ENCODE measurements at places on chromosomes 5 and 9.

DNA sequence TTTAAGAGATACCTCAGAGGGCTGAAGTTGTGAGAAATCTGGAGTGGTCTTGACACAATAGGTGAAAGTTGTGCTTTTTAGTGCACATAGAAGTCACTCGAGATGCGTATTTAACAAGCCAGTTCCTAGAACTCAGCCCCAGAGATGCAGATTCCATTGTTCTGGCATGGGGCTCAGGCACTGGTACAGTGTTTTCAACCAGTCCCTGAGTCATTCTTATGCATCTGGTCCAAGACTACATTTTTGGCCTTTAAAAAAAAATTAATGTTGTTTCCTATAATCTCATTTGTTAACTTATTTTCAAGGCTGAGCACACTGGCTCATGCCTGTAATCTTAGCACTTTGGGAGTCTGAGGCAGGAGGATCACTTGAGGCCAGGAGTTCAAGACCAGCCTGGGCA, 29.6 kb downstream of the PTTG1 start:
- no peak for DNase-seq

- peak; percentile 56 for DNase-seq
Measured at GRCh38 chr9:130240410-130241197, 25.0 kb upstream of the HMCN2 start.

- no peak for DNase-seq
Measured at GRCh38 chr9:137575716-137576411, 2.9 kb downstream of the DPH7 start.

- no peak for DNase-seq
Measured at GRCh38 chr9:2367970-2368369, 253.6 kb upstream of the VLDLR start.

GRCh38 chr5:50975840-50976239, 309.4 kb downstream of the PARP8 start:
- DNase-seq = no peak

DNA sequence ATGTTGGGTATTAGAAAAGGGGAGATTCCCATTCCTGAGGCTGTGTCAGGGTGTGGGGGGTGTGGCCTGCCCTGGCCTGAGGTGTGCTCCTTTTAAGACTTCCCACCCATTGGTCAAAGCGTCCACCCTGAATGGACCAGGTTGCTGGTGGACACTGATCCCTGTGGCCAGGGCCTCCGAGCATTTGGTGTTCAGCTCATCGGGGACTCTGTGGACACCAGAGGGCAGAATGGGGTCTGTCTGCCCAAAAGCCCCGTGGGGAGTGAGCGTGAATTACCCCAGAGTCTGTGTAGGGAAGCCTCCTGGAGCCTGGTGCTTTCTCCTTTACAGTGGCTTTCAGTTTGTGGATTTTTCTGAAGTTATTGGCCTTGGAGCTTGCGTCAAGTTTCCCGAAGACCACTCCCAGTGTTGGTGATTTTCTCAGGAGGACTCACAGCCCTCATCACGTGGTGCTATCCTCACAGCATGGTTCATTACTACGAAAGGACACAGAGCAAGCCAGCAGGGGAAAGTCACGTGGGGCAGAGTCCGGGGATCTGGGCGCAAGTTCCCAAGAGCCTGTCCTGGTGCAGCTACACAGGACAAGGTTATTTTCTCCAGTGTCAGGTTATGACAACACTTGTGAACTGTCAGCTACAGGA, 55.5 kb downstream of the TENT4A start:
- DNase-seq = no peak

GRCh38 chr9:758146-758545, 83.4 kb upstream of the DMRT1 start:
- peak; percentile 70 for DNase-seq

DNA sequence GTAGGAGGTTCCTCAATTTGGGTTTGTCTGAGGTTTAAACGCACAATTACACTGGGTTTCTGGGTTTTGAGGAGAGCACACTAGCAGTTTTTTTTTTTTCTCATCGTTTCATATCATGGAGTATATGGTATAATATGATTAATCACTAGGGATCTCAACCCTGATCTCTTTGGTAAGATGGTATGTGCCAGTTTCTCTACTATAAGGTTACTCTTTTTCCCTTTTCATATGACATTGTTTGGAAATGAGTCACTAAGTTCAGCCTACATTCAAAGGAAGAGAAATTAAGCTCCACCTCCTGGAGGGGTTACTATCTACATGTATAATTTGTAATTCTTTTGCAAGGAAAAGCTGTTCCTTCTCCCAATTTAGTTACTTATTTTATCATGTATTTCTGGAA, 35.2 kb downstream of the MTRR start:
- DNase-seq = no peak

DNA sequence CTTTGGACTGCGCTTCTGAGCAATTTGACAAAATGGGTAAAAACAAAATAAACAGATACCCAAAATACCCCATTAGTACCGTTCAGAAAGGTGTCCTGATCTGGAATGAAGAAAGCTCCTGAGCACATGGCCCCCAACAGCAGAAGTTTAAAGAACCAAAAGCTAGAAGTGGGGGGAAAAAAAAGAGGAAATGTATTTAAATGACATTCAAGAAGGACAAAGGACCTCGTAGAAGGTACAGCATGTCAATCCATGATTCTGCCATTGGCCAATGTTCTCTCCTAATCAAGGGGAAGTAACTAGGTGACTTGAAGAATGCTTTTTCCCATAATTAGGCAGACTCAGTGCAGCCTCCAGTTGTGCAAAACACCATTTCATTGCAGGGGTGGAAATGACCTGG, 78.6 kb downstream of the SERINC5 start:
- DNase-seq = no peak

GRCh38 chr9:121073038-121073437, 1.7 kb upstream of the CNTRL start:
- peak; percentile 24 for DNase-seq

- no peak for DNase-seq
Measured at GRCh38 chr9:117028103-117028858, 341.2 kb downstream of the TRIM32 start.

DNA sequence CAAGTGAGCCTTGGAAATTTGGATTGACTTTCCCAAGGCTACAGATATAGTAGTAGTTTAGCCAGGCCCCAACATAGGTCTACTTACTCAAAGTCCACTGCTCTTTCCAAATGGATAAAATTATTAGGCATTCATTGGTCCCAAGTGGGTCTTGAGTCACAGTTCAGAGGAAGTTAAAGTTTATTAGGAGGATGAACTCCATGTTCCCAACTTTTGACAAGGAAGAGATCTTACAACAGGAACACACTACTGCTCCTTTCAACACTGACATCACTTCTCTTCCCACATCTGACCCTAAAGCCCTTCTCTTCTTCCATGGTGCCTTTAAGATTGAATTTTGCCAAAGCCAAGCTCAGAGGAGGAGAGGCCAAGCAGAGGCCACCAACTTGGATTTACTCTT, 234.5 kb upstream of the TRIM32 start:
- no peak for DNase-seq

DNA sequence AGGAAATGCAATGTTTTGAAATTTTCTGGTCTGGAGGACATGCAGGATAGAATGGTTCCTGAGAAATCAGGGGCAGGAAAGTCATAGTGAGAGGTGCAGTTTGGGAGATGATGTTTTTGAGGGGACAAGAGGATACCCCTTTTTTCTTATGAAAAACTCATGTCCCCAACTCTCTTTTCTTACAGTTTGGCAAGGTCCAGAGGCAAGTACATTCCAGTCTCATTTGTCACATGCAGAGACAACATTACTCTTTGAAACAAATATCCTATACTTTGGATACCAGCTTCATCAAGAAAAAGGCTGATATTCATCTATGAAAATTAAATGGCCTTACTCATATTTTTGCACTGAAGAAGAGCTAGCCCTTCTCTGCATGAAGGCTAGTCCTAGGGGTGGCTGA, 48.2 kb downstream of the EQTN start:
- no peak for DNase-seq

DNA sequence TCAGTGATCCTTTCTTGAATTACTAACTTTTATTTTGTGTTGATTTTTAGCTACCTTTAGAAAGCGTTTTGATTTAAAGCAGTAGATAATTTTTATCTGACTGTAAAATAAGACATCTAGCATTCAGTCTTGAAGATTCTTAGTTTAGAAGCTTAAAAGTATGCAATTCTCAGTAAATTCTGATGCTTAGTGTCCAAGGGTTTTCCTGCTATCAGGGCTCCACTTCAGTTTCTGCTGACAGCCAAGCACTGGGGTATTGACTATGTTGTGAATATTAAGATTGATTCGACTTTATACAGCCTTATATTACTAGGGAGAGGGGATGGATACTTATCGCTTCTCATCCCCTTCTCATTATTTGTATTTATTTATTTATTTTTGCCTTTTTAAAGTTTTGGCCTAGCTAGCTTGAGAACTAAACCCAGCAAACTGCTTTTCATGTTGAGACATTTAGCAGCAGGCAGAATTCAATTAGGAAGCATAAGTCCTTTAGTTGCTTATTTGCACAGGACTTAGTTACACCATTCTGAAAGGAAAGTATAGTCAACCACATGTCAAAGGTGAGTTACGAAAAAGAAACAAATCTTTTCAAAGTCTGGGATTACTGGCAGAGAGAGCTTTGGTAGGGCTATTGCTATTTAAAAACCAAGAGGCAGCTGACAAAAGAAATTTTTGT, 2.9 kb downstream of the PBX3 start:
- DNase-seq = no peak

DNA sequence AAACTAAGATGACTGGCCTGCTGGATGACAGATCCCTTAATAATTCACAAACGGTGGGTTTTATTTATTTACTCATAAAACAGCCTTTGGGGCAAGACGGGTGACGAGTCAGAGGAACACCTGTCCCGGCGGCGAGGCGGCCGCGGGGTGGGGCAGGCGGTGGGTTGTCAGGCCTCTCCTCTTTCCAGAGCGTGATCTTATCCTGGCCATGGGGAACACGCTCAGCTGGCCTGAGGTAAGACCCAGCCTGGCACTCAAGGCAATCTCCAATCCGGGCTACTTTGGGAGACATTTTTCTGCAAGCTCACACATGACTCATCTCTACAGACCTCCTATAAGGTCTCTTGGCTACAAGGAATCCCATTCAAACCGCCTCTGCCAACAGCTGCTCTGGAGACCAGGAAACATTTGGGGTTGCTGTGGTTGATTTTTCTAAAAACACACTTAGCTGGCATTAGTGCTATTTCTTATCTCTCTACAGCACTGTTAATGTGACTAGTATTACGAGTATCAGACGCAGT, 6.3 kb downstream of the RAPGEF1 start:
- DNase-seq = peak; percentile 86

DNA sequence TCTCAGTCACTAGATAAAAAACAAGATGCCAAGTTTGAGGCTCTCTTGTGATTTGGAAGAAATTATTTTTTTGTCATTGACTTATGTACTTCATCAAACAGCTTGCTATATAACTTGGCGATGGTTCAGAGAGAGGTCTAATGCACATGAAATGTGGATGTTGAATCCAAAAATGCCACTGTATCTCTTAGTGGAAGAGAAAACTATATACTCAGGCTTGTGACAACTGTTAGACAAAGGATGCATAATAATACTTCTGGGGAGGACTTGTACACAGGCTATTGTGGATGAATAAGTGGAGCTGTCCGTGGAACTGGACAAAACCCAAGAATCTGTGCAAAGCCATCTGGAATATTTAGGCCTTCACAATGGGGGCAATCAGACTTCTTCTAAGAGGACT, 162.9 kb upstream of the NMUR2 start:
- no peak for DNase-seq

GRCh38 chr9:81737871-81738507, 48.6 kb upstream of the TLE1 start:
- peak; percentile 77 for DNase-seq

DNA sequence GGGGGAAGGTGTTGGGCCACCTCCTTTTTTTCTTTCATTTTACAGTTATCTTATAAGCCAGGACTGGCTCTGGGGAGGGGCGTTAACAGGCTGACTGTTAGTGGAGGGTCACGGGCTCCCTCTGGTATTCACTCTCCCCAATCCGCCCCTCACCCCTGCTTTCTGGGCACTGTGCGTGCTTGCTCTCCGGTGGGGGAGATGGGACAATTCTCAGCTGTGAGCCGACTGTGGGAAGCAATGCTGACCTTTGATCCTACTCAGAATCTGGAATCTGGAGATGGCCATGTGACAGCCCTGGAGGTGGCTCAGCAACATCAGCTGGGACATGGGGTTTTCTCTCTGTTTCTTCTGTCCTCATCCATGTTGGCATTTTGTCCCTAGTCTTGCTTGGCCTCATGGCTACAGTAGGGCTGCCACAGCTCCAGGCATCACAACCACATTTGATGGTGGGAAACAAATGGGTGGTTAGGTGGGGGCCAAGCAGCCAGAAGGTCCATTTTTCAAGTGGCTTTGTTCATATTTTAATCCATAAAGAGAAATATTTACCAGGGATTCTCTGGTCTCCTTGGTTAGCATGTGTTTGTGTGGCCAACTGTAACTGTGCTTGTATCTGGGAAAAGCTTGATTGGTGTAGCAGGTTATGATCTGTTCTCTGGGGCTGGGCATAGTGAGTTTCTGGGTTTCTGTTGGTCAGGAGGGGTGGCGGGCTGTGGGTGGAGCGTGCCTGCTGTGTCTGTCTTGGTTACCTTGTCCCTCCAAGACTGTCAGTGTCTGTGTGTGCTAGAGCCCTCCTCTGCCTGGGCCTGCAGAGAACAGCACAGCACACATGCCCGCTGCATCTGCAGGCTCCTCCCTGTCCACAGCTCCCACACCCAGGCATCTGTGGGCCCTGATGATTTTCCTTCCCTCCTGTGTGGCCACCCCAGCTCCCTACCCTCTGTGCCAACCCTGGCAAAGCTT, 12.4 kb downstream of the WNK2 start:
- no peak for DNase-seq

GRCh38 chr9:116152941-116153764, 438 bp upstream of the PAPPA start:
- no peak for DNase-seq

DNA sequence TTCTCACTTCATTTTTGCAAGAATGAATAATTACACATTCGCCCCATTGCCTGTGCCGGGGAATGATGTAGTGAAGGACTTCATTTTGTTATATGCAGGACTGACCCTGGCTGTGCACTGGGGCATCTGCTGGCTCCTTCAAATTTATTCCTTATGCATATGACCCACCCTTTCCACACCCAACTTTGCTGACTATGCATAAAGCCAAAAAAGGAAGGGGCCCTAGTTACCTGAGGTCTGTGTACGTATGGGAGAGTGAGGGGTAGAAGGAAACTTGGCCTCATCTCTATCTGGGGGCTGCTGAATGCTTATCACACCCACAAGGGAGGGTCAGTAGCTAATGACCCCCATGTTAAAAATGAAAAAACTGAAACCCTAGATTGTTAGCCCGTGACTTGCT, 259.6 kb downstream of the SMARCA2 start:
- no peak for DNase-seq

DNA sequence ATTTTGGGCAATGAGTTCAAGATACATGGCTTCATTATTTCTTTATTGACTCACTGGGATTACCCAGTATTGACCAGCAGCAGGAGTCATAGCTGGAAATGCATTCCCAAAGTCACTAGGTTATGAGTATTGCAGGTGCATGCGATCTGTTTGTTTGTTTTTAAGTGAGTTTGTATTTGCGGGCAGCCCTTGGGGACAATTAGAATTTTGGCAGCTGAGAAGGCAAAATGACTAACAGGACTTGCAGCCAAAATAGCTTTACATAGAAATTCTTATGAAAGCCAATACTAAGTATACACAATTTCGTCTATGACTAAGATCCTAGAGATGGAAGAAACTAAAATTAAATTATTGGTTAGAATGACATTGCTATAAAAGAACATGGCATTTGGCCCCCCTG, 18.1 kb upstream of the RGMB start:
- DNase-seq = no peak

GRCh38 chr9:128260340-128260739, 15.5 kb downstream of the GOLGA2 start:
- no peak for DNase-seq

Measured in CD14-positive monocyte (primary cell).